ENCODE measurements at places on chromosomes 5 and 9. TPM values are rescaled to one million over a fixed set of nuclear protein-coding genes. Genes with fewer than 3 reads are reported as not detected.

DNA sequence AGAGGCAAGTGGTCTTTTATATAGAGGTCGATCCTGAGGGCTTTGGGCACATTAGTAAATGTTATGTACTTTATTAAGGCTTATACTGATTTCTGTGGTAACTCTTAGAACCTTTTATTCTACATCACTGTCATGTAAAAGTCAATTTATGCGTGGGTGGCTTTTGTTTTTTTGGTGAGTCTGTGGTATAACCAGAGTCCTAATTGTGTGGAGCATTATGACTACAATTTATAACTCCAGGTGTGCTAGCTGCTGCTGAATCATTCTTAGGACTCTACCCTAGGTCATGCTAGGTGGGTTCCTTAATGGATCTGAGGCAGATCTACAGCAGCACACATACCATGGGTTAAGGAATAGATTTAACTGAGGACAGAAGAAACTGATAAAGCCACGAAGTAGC lies 33.9 kb upstream of the KCNN2 start:
- no peaks in the 10 kb centered on the region for H3K36me3 ChIP-seq
- H3K27me3 ChIP-seq: no peaks in the 10 kb centered on the region
- DNase-seq: no peak
- H3K4me3 ChIP-seq: no peak overlapping the region
- no peaks in the 10 kb centered on the region for H3K4me1 ChIP-seq
- no peak overlapping the region for H3K27ac ChIP-seq

- H3K36me3 ChIP-seq: no peaks in the 10 kb centered on the region
- H3K4me1 ChIP-seq: peaks cover 21% of the 10 kb centered on the region
- peak within 1 kb of the TSS; percentile 85 for H3K4me3 ChIP-seq
- H3K27me3 ChIP-seq: no peaks in the 10 kb centered on the region
Measured at GRCh38 chr9:27572918-27573633, at the start of gene C9orf72. Gene C9orf72, minus strand, starts transcription at chr9:27573481. Its CDS starts 6,361 bp downstream, at chr9:27567120.

DNA sequence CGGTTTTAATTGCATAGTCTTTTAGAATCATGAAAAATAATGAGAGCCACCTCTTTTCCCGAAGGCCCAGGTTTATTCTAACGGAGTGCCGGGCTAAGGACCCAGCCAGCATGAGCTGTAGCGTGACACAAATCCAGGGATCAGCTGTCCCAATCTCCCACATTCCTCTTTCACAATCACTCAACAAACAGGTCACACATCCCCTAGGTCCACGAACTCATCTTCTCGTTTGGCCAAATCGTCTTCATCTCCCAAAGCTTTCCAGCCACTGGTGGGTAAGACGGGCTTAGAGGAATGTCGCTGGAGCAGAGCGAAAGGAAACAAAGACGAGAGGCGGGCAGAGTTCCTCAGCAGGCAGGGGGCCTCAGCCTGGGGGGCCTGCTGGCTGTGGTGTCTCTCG lies 55.5 kb upstream of the GOLPH3 start:
- no peaks in the 10 kb centered on the region for H3K36me3 ChIP-seq
- H3K27ac ChIP-seq: no peak overlapping the region
- no peak for DNase-seq
- no peak overlapping the region for H3K4me3 ChIP-seq

DNA sequence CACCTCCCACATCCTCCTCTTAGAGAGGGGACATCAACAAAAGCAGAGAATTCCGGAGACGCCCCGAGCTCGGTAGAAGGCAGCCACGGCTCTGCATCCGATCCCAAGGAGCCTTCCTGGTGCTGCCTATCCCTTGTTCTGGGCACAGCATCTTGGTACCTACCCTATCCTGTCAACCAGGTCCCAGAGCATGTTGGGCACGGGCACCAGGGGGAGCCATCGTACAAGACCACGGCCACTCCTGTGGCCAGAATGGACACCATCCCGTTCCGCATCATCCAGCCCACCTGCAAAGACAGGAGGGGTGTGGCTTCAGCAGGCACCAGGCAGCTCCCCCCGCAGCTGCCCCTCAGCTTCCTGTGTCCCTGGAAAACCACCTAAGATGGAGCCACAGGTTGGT lies 62.7 kb upstream of the ZNF354A start:
- H3K27me3 ChIP-seq: peaks cover 3% of the 10 kb centered on the region
- H3K36me3 ChIP-seq: no peaks in the 10 kb centered on the region
- DNase-seq: no peak
- no peaks in the 10 kb centered on the region for H3K4me1 ChIP-seq

GRCh38 chr9:80707120-80707519 lies 982.2 kb downstream of the TLE1 start:
- H3K27me3 ChIP-seq: no peaks in the 10 kb centered on the region
- no peak overlapping the region for H3K4me3 ChIP-seq

DNA sequence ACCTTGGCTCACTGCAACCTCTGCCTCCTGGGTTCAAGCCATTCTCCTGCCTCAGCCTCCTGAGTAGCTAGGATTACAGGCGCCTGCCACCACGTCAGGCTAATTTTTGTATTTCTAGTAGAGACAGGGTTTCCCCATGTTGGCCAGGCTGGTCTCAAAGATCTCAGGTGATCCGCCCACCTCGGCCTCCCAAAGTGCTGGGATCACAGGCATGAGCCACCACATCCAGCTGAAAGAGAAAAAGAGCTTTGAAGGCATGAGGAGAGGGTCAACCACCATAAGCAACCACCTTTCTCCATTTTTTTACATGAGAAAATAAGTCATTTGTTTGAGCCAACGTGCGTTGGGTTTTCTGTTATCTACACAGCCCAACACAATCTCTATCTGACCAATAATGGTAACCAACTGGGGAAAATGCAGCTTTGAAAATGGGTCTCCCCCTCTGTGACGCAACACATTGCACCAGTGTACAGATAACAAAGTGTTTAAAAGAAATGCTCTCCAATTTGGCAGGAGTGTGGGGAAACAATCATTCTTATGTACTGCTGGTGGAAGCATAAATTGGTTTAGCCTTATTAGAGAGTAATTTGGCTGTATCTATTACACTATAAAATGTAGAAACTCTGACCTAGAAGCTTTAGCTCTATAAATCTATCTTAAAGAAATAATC lies 45.8 kb upstream of the ZBTB43 start:
- DNase-seq: no peak
- H3K36me3 ChIP-seq: no peaks in the 10 kb centered on the region
- no peak overlapping the region for H3K27ac ChIP-seq
- H3K4me1 ChIP-seq: no peaks in the 10 kb centered on the region
- H3K4me3 ChIP-seq: no peak overlapping the region

- no peaks in the 10 kb centered on the region for H3K27me3 ChIP-seq
- H3K4me1 ChIP-seq: no peaks in the 10 kb centered on the region
- no peak overlapping the region for H3K27ac ChIP-seq
- no peak for DNase-seq
- no peaks in the 10 kb centered on the region for H3K36me3 ChIP-seq
- no peak overlapping the region for H3K4me3 ChIP-seq
Measured at GRCh38 chr5:17897776-17898175, 263.5 kb downstream of the TAF11L14 start.

- H3K27ac ChIP-seq: no peak overlapping the region
- H3K4me1 ChIP-seq: no peaks in the 10 kb centered on the region
- H3K27me3 ChIP-seq: peaks cover 28% of the 10 kb centered on the region
- no peak for DNase-seq
Measured at GRCh38 chr5:175457466-175457865, 13.5 kb upstream of the DRD1 start.

- H3K4me1 ChIP-seq: peaks cover 3% of the 10 kb centered on the region
- peaks cover 5% of the 10 kb centered on the region for H3K27me3 ChIP-seq
- DNase-seq: peak; percentile 55
- H3K4me3 ChIP-seq: no peak overlapping the region
- H3K27ac ChIP-seq: no peak overlapping the region
Measured at GRCh38 chr9:126531035-126531571, 82.6 kb upstream of the LMX1B start.

GRCh38 chr5:77993141-77993854 lies 217.2 kb upstream of the TBCA start:
- H3K27me3 ChIP-seq: no peaks in the 10 kb centered on the region
- no peak overlapping the region for H3K4me3 ChIP-seq
- DNase-seq: no peak
- H3K27ac ChIP-seq: no peak overlapping the region
- no peaks in the 10 kb centered on the region for H3K36me3 ChIP-seq

GRCh38 chr9:21970800-21971640 lies 23.2 kb downstream of the CDKN2A start:
- DNase-seq: no peak
- H3K36me3 ChIP-seq: no peaks in the 10 kb centered on the region
- peaks cover 37% of the 10 kb centered on the region for H3K4me1 ChIP-seq

GRCh38 chr5:72007336-72008111 lies 99.8 kb upstream of the MAP1B start:
- no peak overlapping the region for H3K27ac ChIP-seq
- no peaks in the 10 kb centered on the region for H3K4me1 ChIP-seq
- H3K36me3 ChIP-seq: no peaks in the 10 kb centered on the region
- H3K4me3 ChIP-seq: no peak overlapping the region
- no peak for DNase-seq

DNA sequence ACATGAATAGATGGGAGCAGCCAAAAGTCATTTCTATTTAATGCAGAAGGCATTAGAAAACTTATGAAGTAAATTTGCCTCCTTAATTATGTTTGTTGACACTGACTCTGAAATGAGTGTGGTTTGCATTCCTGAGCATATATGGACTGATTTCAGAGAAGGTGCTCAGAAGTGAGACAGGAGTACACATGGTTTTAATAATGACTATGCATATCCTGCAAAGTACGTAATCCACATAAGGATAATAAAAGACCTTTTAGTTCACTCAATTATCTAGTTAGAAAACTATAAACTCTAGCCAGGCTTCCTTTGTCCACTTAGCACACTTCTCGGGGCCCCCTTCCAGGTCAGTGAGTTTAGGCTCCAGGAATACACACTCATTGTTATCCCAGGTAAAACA lies 75.7 kb upstream of the SNX2 start:
- H3K4me1 ChIP-seq: peaks cover 18% of the 10 kb centered on the region
- DNase-seq: no peak
- no peaks in the 10 kb centered on the region for H3K36me3 ChIP-seq
- H3K4me3 ChIP-seq: no peak overlapping the region
- no peaks in the 10 kb centered on the region for H3K27me3 ChIP-seq

- H3K4me3 ChIP-seq: no peak overlapping the region
- no peak for DNase-seq
- H3K36me3 ChIP-seq: no peaks in the 10 kb centered on the region
- no peak overlapping the region for H3K27ac ChIP-seq
- H3K4me1 ChIP-seq: peaks cover 26% of the 10 kb centered on the region
- H3K27me3 ChIP-seq: peaks cover 76% of the 10 kb centered on the region
Measured at GRCh38 chr5:93589152-93589828, 6.3 kb downstream of the NR2F1 start.

DNA sequence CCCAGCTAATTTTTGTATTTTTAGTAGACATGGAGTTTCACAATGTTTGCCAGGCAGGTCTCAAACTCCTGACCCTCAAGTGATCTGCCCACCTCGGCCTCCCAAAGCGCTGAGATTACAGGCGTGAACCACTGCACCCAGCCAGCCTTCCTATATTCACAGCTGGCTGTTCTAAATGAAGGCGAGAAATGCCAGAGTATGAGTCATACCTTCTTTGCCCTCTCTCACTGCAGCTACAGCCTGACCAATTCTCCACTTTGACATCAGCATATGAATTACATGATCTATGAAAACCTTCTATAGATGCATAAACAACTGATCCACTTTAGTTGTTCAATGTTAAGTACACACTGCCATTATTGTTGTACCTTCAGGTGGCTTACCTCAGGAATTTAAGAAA lies 14.5 kb downstream of the APTX start:
- H3K27me3 ChIP-seq: no peaks in the 10 kb centered on the region
- no peak overlapping the region for H3K4me3 ChIP-seq
- H3K4me1 ChIP-seq: no peaks in the 10 kb centered on the region
- DNase-seq: no peak
- H3K27ac ChIP-seq: no peak overlapping the region
- H3K36me3 ChIP-seq: peaks cover 68% of the 10 kb centered on the region

GRCh38 chr9:131658377-131659129 lies 81.3 kb downstream of the RAPGEF1 start:
- peaks cover 100% of the 10 kb centered on the region for H3K4me1 ChIP-seq
- no peak overlapping the region for H3K4me3 ChIP-seq
- DNase-seq: no peak
- H3K27me3 ChIP-seq: no peaks in the 10 kb centered on the region

- no peak for DNase-seq
- no peak overlapping the region for H3K4me3 ChIP-seq
- peaks cover 29% of the 10 kb centered on the region for H3K4me1 ChIP-seq
- H3K27me3 ChIP-seq: no peaks in the 10 kb centered on the region
Measured at GRCh38 chr5:65479527-65479926, 2.2 kb downstream of the ADAMTS6 start.

GRCh38 chr5:92822183-92822582 lies 758.8 kb downstream of the NR2F1-AS1 start:
- DNase-seq: no peak
- no peak overlapping the region for H3K27ac ChIP-seq
- no peaks in the 10 kb centered on the region for H3K36me3 ChIP-seq
- no peaks in the 10 kb centered on the region for H3K4me1 ChIP-seq

- no peak overlapping the region for H3K27ac ChIP-seq
- no peaks in the 10 kb centered on the region for H3K27me3 ChIP-seq
- no peak overlapping the region for H3K4me3 ChIP-seq
- peaks cover 45% of the 10 kb centered on the region for H3K36me3 ChIP-seq
- no peaks in the 10 kb centered on the region for H3K4me1 ChIP-seq
- no peak for DNase-seq
Measured at GRCh38 chr9:128757602-128758001, 14.1 kb downstream of the ZER1 start.

DNA sequence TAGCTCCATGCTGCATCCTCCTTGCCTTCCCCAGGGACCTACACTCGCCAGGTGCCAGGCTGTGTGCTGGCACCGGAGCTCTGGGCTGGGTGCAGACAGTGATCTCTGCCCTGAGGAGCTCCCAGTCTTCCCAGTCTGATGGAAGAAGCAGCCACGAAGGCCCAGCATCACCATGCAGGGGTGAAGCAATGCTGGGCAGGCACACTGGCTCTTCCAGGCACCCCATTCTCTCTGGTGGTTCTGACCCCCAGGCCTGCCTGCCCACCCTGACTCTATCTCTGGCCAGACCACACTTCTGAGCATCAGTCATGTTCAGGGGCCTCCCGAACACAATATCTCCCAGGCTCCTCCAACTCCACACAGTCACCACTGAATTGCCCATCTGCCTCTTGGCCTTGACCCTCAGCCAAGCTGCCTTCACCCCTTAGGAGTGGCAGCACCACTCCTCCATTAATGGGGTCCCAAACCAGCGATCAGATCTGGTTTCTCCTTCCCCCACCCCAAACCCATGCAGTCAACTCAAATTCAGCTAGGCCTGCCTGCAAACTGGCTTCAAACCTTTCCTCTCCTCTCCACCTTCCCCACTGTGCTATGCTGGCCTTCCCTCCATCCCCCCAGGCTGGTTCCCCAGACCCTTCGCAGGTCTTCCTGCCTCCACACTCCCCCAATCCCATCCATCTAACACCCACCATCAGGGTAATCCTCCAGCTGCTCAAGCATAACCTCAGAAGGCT lies 102.7 kb upstream of the MVB12B start:
- peaks cover 16% of the 10 kb centered on the region for H3K27me3 ChIP-seq
- no peak overlapping the region for H3K4me3 ChIP-seq
- no peaks in the 10 kb centered on the region for H3K4me1 ChIP-seq
- H3K27ac ChIP-seq: no peak overlapping the region

The GABRB2 gene
- total RNA-seq: 1.8 TPM

The INSL6 gene
- not detected for total RNA-seq

The CBY3 gene
- not detected for total RNA-seq

The F12 gene
- total RNA-seq: 0.65 TPM

The GPSM1 gene
- total RNA-seq: 27.9 TPM

The LOX gene
- total RNA-seq: 10.8 TPM

The SLC6A19 gene
- total RNA-seq: 0.50 TPM

The TLN1 gene
- total RNA-seq: 595 TPM

The ZNF300 gene
- total RNA-seq: 5.8 TPM

The SHOC1 gene
- total RNA-seq: not detected

The SPATA31C1 gene
- not detected for total RNA-seq

The OR1L6 gene
- not detected for total RNA-seq

The PCDHB3 gene
- total RNA-seq: 0.34 TPM

The GNA14 gene
- total RNA-seq: 6.1 TPM

The UCK1 gene
- 32.9 TPM for total RNA-seq

The ANKRD34B gene
- 2.0 TPM for total RNA-seq

The C9 gene
- not detected for total RNA-seq
